Caco-2 (cell line): ENCODE measurements at places on chromosomes 7 and 10.

GRCh38 chr10:62461120-62461519 is 87.0 kb downstream of the ZNF365 start:
- DNase-seq = no peak

GRCh38 chr7:74514131-74514591 is 60.5 kb downstream of the GTF2IRD1 start:
- no peak for DNase-seq

GRCh38 chr7:106485031-106485551 is 175.9 kb downstream of the CCDC71L start:
- DNase-seq = no peak

GRCh38 chr10:110833234-110833940 is 38.3 kb upstream of the PDCD4 start:
- no peak for DNase-seq

DNA sequence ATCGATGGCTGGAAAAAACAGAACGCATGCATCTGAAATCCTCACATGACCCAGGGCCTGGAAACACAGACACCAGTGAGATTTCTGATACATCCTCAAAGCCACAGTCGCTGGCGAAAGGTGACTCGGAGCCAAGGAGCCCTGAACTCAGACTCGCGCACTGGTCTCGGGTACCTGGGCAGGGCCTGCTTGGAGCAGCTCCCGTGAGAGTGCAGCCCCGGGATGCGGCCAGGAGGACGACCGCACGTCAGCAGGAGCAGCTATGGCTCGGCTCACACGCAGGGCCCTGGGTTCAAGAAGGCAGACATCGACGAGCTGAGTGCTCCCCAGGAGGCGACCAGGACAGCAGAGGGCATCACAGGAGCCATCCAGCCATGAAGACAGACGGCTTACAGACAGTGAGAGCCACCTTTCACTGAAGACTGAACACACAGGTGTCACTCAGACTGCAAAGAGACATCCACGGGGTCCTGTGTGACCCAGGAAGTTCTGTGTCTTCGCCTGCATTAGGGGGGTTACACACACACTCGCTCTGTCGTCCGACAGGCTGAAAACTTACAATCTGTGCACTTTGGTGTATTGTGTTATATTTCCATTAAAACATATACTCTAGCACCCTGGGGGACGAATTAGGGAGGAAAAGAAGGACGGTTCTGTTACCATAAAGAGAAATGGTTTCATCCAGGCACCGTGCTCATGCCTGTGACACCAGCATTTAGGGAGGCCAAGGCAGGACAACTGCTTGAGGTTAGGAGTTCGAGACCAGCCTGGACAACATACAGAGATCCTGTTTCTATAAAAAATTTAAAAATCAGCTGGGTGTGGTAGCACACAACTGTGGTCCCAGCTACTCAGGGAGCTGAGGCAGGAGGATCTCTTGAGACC is 227.7 kb downstream of the MAD1L1 start:
- DNase-seq = no peak

DNA sequence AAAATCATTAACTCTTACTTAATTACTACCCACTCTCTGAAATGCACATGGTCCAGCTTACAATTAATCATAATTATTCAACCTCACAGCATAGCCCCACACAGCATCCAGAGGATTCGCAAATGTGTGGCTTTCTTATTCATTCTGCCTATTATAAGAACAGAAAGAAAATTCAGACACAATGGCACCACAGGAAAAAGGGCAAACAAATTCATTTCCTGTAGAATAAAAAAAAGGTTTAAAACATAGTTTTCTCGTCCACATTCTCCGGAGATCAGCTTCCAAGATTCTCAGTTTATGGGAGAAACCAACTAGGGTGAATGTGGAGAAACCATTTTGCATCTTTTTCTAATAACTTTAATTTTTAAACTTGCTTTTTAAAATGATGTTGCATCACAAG is 201.6 kb downstream of the PARD3 start:
- DNase-seq = no peak

DNA sequence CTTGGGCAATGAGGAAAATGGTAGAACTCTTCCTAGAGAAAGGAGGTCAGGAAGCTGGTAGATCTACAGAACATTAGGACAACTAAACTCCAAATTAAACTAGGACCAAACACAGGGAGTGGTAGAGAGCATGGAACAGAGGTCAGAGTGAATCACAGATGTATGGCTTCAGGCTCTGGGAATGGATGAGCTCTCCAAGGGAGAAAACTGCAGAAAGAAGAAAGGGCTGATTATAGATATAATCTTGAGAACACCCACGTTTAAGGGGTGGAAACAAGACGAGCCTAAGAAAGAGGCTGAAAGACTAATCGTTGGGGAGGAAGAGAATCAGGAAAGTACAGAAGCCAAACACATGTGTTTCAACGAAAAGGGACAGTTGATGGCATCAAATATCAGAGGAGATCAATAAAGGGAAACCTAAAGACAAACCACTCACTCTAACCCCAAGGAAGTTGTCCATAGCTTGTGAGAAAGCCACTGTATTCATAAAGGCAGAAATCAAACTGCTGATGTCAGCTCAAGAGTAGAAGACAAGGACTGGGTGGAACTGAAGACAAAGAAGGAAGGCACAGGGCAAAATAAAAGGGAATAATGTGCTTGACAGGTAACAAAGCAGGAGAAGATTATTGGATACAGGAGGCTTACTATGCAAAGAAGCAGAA is 41.4 kb downstream of the NUDCD3 start:
- no peak for DNase-seq

DNA sequence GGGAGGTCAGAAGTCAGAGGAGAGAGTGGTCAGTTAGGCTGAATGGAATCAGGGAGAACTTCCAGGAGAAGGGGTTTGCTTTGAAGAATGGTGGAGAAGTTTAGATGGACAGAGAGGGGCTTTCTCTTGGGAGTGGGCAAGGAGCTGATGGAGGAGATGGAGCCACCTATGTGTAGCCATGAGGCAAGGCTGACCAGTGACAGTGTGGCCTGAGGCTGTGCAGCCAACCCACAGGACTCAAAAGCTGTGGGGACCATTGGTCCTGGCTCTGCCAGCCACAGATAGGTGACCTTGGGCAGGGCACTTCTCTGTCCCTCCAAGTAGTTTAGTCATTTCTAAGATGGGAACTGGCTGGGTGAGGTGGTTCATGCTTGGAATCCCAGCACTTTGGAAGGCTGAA is 18.7 kb downstream of the NEURL1 start:
- DNase-seq = no peak

GRCh38 chr7:1530946-1531262 is 402 bp downstream of the MAFK start:
- DNase-seq = no peak

DNA sequence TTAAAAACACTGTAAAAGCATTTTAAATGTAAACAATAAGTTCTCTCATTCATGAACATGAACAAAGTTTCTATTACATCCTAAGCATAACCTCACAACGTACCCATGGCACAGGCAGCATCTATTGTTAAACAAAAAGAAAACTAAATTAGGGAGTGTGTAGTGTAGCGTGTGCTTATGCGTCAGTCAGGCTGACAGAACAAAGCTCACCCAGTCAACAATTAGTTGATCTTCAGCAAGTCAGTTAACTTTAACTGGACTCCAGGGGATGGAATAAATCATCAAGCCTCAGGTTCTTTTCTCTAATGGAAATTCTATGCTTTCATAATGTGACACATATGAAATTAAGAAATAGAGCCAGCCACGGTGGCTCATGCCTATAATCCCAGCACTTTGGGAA is 91.6 kb upstream of the ODAD2 start:
- DNase-seq = no peak

DNA sequence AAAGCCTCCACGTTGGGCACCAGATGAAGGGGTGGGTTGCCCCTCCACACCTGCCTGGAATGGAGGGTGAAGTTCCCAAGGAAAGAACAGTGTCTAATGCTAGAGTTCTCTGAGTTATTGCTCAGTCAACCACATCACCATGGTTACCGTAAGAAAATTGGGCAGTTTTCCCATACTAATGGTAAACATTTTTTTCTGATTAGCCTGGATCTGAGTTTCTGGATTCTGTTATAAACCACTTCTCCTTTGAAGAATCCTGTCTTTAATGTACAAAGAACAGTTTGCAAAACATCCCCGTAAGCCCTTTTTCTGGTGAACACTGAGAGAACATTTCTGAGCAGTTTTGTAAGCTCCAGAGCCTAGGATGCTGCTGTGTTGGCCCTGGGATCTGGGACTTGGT is 45.5 kb downstream of the ABCC2 start:
- DNase-seq = no peak

DNA sequence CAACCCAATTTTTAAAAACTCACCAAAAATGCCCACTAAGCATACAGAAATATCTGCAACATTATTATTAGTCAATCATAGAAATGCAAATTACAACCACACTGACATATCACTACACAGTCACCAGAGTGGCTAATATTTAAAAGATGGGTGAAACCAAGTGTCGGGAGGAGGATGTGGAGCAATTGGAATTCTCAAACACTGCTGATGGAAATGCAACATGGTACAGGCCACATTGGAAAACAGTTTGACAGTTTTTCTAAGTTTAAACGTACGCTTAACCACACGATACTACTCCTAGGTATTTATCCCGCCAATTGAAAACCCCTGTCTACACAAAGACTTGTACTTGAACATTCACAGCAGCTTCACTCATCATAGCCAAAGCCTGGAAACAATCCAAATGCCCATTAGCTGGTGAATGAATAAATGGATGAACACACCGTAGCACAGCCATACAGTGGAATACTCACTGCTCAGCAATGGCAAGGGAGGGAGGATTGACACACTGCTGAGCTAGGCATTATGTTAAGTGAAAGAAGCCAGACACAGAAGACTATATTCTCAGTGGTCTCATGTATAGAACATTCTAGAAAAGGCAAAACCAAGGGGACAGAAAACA is 16.3 kb downstream of the GCK start:
- no peak for DNase-seq

DNA sequence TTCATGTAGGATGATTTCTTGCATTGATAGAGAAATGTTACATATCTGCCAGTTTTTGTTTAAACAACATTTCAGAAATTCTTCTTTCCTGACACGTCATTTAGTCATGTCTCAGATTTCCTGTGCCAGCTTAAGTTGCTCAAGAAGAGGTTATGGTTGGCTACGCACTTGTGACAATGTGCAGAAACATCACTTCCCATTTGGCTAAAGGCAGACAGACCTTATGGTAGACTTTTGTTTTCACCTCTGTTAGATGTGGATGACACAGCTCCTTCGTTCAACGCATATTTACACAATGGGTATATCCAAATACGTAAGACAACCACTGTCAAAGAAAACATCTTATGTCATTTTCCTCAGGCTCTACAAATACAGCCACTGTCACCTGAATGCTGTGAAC is 125.8 kb downstream of the DOCK4 start:
- no peak for DNase-seq

- no peak for DNase-seq
Measured at GRCh38 chr7:128446306-128446705, 9.4 kb upstream of the HILPDA start.
